ENCODE measurements at places on chromosomes 12 and 14. TPM values are rescaled to one million over a fixed set of nuclear protein-coding genes. Genes with fewer than 3 reads are reported as not detected.

ADSS1 gene
- total RNA-seq, result 2.3 TPM

MUCL1 gene
- not detected for total RNA-seq

MRPL52 gene
- total RNA-seq, result 40.8 TPM

GRCh38 chr12:38906482-38907200 lies 1.2 kb upstream of the CPNE8 start:
- H3K4me1 ChIP-seq, result no peaks in the 10 kb centered on the region
- peak overlapping the region; percentile 91 for H3K4me3 ChIP-seq
- H3K27ac ChIP-seq, result peak overlapping the region; percentile 95
- no peaks in the 10 kb centered on the region for H3K27me3 ChIP-seq

GPR84 gene
- total RNA-seq, result not detected

DNA sequence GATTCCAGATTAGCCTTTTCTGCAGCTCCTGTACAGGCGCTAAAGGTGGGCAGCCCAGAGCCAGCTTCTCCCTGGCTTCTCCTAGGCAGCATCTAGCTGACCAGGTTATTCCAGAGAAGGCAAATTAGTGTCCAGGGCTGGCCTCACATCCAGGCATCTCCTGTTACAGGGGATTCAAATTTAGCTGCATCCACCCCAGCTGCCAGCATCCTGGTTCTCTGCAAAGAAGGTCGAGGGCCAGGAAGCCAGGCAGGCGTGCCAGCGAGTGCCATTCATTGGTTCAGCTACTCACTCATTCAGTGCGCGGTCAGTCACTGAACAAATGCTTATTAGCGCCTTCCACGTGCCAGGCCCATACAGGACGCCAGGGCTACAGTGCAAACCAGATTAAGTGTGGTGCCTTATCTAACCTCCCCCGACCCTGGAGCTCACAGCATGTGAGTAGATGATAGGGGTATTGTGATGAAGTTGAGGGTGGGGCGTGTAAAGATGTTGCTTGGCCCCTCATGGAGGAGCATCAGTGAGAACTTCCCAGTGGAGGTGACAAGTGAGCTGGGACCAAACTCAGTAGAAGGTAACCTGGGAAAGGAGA lies 15.7 kb upstream of the FAM222A start:
- H3K27me3 ChIP-seq, result peaks cover 2% of the 10 kb centered on the region
- no peaks in the 10 kb centered on the region for H3K4me1 ChIP-seq
- H3K36me3 ChIP-seq, result no peaks in the 10 kb centered on the region

TMX1 gene
- total RNA-seq, result 49.5 TPM

DAO gene
- not detected for total RNA-seq

DNA sequence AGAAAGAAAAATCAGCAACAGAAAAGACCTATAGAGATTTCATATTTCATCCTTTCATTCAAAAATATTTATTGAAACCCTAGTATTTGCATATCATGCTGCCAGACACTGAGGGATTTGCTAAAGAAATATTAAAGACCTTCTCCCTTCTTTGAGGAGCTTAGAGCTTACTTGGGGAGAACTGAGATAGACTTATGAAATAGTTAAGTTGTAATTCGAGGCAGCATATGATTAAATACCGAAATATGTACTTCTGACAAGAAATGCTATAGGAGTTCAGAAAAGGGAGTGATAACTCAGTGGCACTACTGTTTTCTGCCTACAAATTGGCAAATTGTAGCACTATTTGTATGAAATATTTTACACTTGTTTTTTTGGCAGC lies 59.1 kb downstream of the PLXNC1 start:
- H3K4me3 ChIP-seq, result no peak overlapping the region
- H3K4me1 ChIP-seq, result no peaks in the 10 kb centered on the region
- no peaks in the 10 kb centered on the region for H3K27me3 ChIP-seq

ACOT6 gene
- total RNA-seq, result not detected

RIPK3 gene
- 0.33 TPM for total RNA-seq

Data from fibroblast of lung (primary cell).